ENCODE measurements at places on chromosomes 2 and 18.
A peak's percentile ranks its signal among the peaks of the same experiment; 100 is the strongest.

DNA sequence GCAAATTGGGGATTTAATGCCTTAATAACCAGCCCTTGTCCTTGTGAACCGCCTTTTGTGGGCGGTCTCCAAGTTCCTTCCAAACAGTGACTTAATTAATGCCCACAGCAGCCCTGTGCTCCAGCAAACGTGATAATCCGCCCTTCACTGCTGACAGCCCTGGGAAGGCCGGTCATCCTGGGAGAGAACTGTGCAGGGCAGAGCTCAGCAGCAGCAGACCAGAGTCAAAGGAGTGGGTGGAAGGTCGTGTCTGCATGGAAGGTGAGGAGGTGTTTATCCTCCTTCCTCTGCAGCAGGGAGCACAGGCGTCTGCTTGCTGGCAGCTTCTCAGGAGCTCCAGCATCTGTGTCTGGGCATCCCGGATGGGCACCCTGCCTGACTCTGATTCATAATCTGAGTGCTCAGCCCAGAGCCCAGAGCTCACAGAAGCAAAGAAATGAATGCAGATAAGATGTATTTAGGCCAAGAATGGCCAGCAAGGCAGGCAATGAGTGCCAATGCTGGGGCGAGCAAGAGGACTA lies 270.0 kb upstream of the PXDN start:
- no peak for DNase-seq

GRCh38 chr2:179340678-179341077 lies 76.0 kb upstream of the SESTD1 start:
- no peak for DNase-seq

DNA sequence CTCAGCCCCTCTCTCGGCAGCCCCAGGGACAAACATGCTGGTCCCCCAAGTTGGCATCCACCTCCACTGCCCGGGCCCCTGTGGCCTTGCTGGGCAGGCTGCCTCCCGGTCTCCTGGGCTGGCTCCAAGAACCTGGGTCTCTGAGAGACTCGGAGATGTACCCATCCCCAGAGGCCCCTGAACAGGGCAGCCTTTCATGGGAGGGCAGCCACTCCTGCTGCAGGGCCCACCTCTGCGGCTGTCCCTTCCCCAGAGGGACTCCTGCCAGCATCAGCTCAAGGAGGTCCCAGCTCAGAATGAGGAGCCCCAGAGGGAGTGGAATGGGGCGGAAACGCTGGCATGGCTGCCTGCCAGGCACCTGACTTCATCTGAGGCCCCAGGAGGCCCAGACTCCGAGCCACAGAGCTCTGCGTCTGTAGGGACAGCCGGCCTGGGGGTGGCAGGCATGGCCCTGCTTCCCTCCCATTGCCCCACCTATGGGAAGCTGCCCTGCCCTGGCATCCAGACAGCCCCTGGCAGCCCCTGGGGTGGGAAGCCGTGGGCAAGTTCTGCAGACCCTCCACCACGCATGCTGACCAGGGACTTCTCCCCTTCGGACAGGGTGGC lies 857 bp upstream of the CROCC2 start:
- no peak for DNase-seq

DNA sequence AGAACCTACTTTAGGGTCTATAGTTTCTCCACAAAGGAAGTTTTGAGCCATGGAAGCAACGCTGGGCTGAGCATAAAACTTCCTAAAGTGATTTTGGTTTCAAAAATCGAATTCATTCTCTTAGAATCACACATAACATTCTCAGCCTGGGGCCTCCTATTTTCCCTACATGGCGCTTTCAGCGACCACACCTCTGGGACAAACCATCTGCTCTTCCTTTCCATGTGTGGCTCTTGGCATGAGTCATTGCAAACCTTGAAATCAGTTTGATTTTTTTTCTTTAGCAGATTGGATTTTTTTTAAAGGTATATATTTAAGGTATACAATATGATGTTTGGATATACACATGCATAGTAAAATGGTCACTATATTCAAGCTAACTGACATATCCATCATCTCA lies 72.5 kb upstream of the APCDD1 start:
- no peak for DNase-seq

DNA sequence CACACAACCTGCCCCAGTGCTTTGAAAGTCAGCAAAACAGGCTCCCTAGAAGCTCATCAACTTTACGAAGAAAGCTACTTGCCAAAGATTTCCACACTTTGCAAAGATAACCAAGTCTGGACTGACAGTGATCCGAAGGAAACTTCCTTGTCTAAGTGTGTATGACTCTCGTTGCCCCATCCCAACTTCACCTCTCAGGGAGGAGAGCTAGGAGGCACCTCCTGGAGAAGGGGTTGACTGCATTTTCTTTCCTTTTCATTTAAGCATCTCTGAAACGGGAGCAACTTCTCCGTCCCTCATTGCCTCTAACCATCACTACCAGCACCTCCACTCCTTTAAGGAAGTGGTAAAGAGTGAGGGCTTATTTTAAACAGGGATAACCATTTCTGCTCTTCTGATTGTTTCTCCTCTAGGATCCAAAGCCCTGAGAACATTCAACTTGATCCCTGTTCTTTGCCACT lies 7.0 kb downstream of the ZEB2 start:
- no peak for DNase-seq

DNA sequence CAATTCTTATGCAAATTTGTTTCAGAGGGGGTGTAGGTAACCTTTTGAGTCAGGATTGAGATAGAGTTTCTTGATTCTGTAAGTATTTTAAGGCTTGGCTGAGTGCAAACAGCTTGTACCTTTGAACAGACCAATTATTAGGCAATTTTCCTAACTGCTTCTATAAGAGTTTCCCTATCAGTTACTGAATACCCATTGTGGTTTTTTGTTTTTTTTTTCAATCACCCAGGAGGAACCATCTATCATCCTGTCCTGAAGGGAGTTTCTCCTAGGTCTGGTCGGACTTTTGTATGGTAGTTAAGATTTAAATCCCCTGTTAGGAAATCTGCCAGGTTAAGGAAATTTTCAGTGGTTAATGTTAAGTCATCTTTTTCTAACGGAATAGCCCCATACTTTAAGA lies 319.4 kb upstream of the SLC39A10 start:
- DNase-seq = no peak

DNA sequence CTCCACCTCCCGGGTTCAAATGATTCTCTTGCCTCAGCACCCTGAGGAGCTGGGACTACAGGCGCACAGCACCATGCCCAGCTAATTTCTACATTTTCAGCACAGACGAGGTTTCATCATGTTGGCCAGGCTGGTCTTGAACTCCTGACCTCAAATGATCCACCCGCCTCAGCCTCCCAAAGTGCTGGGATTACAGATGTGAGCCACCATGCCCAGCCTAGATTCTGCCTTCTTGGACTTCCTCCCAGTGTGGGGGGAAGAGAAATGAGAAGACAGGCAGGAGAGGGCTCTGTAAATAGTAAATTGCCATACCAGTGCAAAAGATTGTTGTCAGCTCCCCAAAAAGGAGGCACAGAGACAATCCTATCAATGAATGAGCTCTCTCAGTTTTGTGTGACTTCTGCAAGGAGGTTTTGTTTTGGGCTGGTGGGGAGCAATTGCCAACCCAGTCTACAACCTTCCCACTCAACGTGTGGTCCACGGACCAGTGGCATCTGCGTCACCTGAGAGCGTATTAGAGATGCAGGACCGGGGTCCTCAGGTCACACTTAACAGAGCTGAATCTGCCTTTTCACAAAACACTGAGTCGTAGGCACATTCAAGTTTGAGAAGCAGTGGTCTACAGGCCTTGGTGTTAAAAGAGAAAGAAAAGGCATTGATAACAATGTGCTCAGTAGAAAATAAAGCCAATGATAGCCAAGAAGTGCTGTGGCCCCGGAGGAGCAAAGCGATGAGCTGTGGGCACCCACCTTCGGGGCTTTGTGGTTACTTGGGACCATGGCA lies 78.1 kb downstream of the MYCN start:
- no peak for DNase-seq

DNA sequence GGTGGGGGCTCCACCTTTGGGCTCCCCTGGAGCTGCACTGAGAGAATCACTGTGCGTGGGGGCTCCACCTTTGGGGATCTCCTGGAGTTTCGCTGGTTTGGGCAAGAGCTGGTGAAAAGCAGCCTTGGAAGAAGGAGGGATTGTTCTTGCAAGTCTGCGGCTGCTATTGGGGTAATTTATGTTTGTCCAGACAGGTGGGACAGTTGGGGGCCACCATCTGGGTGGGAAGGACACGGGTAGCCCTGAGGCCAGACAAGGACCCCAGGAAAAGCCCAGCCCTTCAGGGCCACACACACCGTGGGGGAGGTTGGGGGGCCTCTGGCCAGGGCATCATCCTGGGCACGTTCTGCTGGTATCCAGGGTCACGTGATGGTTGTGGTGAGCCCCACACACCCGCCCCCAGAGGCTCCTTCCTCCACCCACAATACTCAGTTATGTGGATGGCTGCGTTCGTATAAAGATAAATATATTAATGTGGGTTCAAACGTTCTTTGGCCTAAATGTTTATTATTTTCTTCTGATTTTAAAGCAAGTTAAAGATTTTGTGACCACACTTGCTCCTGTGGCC lies 47.7 kb downstream of the TPO start:
- no peak for DNase-seq

DNA sequence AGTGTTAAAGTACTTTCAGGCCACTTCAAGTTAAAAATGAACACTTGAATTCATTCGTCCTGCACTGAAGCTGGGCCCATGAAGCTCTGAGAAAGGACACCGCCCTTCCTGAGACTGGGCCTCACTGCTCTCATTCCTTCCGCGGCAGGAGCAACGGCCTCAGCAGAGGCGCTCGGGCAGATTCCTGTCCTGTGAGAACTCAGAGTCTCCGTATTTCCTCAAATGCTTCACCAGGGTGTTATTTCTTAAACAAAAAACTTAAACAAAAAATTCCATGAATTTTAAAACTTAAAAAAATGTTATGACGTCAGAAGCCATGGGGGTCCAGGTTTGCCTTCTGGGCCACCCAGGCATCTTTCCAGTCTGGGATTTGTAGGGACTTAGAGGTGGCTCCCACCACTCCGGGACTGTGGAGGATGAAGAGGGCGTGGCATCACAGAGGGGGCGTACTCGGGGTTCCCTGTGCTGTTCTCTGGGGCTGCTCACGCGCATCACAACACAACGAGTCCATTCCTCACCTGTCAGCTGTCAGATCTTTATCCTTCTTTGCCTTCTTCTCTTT lies 115.9 kb upstream of the ASB18 start:
- no peak for DNase-seq

DNA sequence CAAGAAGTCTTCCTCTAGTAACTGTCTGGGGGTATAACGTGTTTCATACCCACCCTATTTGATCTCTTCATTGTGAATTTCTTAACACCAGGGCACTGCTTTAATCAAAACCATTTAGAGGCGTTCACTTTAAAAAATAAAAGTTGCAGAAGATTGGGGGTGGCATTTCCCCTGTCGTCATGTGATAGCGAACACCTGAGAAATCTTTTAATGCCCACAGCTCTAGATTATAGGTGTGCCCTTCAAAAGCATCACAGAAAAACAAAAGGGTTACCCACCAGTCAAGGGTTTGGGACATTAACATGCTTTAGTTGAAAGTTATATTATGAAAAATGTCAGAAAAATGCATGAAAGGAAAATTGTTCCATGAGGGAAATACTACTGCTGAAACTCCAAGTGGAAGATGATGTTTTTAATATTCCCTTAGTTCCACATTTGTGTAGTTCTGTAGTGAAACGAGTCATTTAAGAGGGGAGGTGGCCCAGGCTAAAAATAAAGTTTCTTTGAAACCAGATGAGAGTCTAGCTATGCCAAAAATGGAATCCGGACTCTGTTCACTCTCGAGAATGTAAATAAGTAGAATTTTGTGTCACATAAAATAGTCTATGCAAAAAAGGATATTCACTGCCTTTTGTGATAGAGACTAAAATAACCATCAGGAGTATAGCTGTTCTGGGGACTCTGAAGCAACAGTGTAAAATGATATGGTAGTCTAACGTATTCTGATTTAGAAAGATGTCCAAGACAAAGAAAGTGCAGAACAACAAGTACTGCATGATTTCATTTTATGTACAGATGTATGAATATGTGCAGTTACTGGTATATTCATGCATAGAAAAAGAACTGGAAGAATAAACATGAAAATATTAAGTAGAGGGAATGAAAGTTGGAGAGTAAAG lies 95.3 kb downstream of the TMEM247 start:
- no peak for DNase-seq

- DNase-seq = no peak
Measured at GRCh38 chr2:164514491-164514890, 106.8 kb downstream of the GRB14 start.

GRCh38 chr18:41073372-41073954 lies 881.6 kb upstream of the PIK3C3 start:
- no peak for DNase-seq

DNA sequence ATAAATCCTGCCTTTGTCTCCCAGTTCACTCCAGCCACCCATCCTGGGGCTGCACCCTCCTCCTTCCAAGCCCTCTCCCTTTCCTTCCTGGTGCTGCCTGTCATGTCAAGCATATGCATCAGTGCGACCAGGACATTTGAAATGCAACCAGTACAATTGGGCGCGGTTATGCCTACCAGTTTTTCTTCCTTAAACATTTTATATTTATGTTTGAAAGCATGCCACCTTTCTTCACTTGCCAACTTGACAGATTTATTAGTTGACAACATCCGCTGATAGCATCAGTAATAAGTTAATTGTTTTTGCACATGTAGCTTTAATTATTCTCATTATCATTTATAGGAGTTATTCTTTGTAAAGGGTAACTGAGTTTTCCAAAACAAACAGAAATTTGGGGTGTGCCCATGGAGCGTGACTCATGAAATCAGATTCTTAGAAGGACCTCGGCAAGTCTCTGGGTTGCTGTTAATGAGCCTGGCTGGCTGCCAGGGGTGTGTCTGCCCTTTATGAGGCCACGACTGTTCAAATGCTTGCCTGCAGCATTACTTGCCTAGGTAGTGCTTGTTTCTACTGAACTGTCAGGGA lies 32.8 kb upstream of the IL1B start:
- DNase-seq = peak; percentile 13

DNA sequence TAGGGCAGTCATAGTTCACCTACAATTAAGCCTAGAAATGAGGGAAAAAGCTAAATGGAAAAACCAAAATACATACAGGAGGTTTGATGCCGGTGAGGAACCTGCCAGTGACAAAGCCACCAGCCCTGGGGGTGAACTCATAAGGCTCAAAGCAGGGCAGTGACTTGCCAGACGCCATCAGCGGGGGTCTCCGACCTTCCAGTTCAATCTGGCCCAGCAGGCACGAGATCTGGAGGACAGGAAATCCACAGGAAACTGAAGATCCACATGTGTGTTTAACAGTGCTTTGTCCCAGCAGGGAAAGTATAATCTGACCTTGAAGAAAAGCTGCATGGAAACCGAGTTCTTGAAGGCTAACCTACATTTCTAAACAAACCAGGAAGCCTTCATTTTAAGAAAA lies 60.1 kb downstream of the POLR1A start:
- DNase-seq = no peak

- no peak for DNase-seq
Measured at GRCh38 chr2:188506843-188507242, 215.2 kb downstream of the GULP1 start.

GRCh38 chr2:142688856-142689605 lies 188.4 kb upstream of the KYNU start:
- no peak for DNase-seq

DNA sequence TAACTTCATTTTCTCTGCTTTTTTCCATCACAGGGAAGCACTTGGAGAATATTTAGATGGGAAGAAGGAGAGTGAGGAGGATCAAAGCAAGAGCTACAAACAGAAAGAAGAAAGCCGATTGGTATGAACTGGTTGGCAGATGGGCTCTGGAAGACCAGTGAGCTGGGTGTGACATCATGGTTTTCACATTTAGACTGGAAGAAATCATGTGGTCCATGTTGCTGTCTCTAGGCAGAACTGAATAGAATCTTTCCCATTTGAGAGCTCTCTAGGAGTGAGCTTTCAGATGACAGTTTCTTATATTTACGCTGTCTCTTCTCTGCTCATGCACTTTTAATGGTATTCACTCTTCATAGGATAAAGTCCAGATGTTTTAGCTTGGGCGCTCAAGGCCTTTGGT lies 12.6 kb downstream of the DRC1 start:
- no peak for DNase-seq
